ENCODE measurements at places on chromosomes 13 and 19.

- no peaks in the 10 kb centered on the region for H3K27me3 ChIP-seq
- H3K4me1 ChIP-seq = no peaks in the 10 kb centered on the region
- no peak overlapping the region for H3K4me3 ChIP-seq
- H3K27ac ChIP-seq = no peak overlapping the region
- no peak for DNase-seq
Observed at GRCh38 chr13:85076343-85076742, 722.9 kb downstream of the SLITRK6 start.

- no peaks in the 10 kb centered on the region for H3K36me3 ChIP-seq
- no peak for DNase-seq
- peaks cover 76% of the 10 kb centered on the region for H3K27me3 ChIP-seq
- H3K27ac ChIP-seq = no peak overlapping the region
Observed at GRCh38 chr13:101915331-101915730, 462.9 kb downstream of the ITGBL1 start.

DNA sequence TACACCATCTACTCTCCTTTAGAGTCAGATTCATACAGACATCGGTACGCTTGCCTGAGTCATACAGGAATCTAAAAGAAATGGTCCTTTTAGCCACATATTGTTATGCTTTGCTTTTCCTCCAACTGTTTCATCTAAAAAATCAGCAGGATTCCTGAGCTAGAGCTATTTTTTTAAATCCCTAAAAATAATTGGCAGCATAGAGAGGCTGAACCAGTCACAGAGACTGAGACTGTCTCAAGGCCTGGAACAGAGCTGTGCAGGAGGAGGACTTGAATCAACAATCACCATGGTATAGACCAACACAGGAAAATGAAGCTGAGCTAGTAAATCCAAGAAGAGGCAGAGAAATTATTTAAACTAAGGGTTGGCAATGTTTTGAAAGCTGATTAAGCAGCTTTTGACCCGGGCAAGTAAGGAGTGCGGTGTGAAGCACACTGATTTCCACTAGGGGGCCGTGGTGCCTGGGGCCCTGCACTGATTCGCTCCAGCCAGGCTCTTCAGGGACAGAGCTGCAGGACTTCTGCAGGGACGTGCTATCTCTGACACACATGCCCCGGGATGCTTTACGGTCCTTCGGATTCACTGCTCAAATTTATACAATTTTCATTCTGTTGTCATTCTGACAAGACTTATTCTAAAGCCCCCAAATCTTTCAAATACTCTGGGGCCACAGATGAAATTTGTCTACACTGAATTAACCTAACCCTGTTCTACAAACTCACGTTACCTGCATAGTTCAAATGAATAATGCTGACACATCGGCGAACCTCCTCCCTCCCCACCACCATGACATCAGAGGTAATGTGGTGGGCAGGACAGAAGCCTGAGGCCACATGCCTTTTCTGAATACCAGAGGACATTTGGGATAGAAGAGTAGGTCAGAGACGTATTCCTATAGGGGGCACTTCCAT, 87.6 kb upstream of the SLC15A1 start:
- H3K27me3 ChIP-seq = no peaks in the 10 kb centered on the region
- peaks cover 27% of the 10 kb centered on the region for H3K36me3 ChIP-seq
- peaks cover 19% of the 10 kb centered on the region for H3K4me1 ChIP-seq
- peak; percentile 60 for DNase-seq
- H3K4me3 ChIP-seq = no peak overlapping the region
- no peak overlapping the region for H3K27ac ChIP-seq

DNA sequence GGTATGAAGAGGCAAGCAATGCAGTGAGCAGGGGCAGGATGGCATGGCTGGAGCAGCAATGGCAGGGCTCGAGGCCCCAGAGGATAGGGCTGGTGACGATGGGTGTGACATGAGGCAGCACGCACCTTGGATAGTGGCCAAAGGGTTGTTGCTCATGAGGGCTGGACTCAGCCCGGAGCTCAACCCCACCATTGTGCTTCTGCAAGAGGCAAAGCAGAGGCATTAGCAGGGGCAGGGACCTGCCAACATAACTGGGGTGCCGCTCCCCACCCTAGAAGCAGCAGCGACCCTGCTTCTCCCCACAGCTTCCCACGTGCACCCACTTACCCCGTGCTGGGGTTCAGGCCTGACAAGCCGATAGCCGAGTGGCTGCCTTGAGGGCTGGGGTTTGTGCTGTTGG, 15.8 kb downstream of the ZNF574 start:
- peaks cover 15% of the 10 kb centered on the region for H3K4me1 ChIP-seq
- no peak overlapping the region for H3K27ac ChIP-seq
- DNase-seq = no peak
- H3K4me3 ChIP-seq = no peak overlapping the region
- H3K27me3 ChIP-seq = peaks cover 24% of the 10 kb centered on the region
- H3K36me3 ChIP-seq = no peaks in the 10 kb centered on the region

DNA sequence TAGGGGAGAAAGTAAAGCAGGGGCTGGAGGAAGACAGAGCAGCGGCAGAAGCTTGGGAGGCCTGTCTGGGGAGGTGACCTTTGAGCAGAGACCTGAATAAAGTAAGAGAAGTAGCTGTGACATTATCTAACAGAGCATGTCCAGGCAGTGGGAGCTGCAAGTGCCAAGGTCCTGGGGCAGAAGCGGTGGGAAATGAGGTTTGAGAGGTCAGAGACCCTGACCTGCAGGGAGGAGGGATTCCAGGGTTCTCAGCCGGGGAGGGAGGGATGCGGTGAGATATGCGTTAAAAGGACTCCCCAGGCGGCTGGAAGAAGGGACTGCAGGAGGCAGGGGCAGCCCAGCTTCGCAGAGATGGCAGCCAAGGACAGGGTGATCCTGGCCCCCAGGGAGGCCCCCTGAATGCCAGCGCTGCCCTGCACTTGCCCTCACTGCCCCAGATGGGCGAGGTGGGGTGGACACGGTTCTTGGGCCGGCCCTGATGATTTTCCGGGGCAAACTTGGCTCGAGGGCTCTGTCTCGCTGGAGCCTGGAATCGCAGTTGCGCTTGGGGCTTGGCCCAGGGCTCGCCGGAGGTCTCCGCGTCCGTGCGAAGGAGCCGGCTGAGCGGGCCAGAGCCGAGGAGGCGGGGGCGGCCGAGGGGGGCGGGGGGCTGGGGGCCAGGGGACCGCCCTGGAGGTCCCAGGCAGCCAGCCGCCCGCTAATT, 3.2 kb downstream of the CRLF1 start:
- no peak overlapping the region for H3K27ac ChIP-seq
- H3K4me3 ChIP-seq = peak overlapping the region; percentile 56
- peaks cover 44% of the 10 kb centered on the region for H3K4me1 ChIP-seq
- peaks cover 95% of the 10 kb centered on the region for H3K27me3 ChIP-seq
- no peak for DNase-seq

GRCh38 chr13:98350746-98351330, 173.8 kb upstream of the RNF113B start:
- DNase-seq = no peak
- no peak overlapping the region for H3K27ac ChIP-seq
- H3K36me3 ChIP-seq = no peaks in the 10 kb centered on the region

DNA sequence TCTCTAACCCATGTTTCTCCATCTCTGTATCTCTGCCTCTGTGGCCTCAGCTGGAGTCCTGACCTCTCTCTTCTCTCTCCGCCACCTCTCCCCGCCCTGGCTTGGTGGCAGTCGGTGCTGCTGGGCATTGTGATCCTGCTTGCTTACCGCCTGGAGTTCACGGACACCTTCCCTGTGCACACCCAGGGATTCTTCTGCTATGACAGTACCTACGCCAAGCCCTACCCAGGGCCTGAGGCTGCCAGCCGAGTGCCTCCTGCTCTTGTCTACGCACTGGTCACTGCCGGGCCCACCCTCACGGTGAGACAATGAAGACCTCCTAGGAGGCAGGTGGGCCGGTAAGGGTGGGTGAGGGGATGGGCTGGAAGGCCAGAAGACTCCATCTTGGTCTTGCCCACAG, 4.2 kb downstream of the PLPPR2 start:
- H3K27ac ChIP-seq = no peak overlapping the region
- peaks cover 42% of the 10 kb centered on the region for H3K36me3 ChIP-seq
- H3K4me3 ChIP-seq = no peak overlapping the region
- H3K4me1 ChIP-seq = peaks cover 30% of the 10 kb centered on the region
- DNase-seq = no peak

DNA sequence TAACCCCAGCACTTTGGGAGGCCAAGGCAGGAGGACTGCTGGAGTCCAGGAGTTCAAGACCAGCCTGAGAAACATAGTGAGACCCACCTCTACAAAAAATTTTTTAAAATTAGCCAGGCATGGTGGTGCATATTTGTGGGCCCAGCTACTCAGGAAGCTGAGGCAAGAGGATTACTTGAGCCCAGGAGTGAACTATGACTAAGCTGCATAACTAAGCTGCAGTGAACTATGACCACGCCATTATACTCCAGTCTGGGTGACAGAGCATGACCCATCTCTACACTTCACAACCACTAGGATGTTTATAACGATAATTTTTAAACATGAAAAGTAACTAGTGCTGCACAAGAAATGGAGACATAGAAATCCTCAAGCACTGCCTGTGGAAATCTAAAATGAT, 352.7 kb upstream of the SGCG start:
- no peaks in the 10 kb centered on the region for H3K27me3 ChIP-seq
- no peak overlapping the region for H3K27ac ChIP-seq
- H3K36me3 ChIP-seq = no peaks in the 10 kb centered on the region
- no peak overlapping the region for H3K4me3 ChIP-seq
- DNase-seq = no peak

Data from left ventricle myocardium inferior (tissue), 1 donor.